ENCODE measurements at places on chromosomes 12 and 14. TPM values are rescaled to one million over a fixed set of nuclear protein-coding genes. Genes with fewer than 3 reads are reported as not detected.

Gene TMBIM6
- 286 TPM for total RNA-seq

DNA sequence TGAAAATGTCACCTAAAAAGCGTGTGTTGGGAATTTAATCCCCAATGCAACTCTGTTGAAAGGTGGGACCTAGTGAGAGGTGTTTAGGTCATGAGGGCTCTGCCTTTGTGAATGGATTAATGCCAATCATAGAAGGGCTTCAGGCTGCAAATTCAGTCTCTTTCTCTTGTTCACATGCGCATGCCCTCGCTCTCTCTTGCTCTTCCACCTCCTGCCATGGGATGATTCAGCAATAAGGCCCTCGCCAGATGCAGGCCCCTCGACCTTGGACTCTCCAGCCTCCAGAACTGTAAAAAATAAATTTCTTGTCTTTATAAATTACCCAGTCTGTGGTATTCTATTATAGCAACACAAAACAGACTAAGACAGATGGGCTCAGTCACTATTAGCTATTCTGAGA is 55.4 kb downstream of the PLXNC1 start:
- no peak overlapping the region for H3K27ac ChIP-seq
- H3K27me3 ChIP-seq = no peaks in the 10 kb centered on the region
- no peak for DNase-seq
- peaks cover 5% of the 10 kb centered on the region for H3K4me1 ChIP-seq
- no peak overlapping the region for H3K4me3 ChIP-seq
- no peaks in the 10 kb centered on the region for H3K36me3 ChIP-seq

Gene PRH2
- not detected for total RNA-seq

Gene SMCO2
- total RNA-seq = not detected

- no peak overlapping the region for H3K27ac ChIP-seq
- H3K36me3 ChIP-seq = no peaks in the 10 kb centered on the region
- no peaks in the 10 kb centered on the region for H3K4me1 ChIP-seq
- DNase-seq = no peak
- H3K4me3 ChIP-seq = no peak overlapping the region
Observed at GRCh38 chr12:132364348-132364902, 35.0 kb upstream of the GALNT9 start.

Measured in esophagus muscularis mucosa (tissue), 4 donors.